GM23248 (cell line): ENCODE measurements at places on chromosomes 5 and 9. TPM values are rescaled to one million over a fixed set of nuclear protein-coding genes. Genes with fewer than 3 reads are reported as not detected.

FOXI1 gene
- total RNA-seq: not detected in 2 replicates

- no peak for DNase-seq
These were observed 104.8 kb upstream of the ERCC6L2 start for GRCh38 chr9:95770653-95771131.

DNA sequence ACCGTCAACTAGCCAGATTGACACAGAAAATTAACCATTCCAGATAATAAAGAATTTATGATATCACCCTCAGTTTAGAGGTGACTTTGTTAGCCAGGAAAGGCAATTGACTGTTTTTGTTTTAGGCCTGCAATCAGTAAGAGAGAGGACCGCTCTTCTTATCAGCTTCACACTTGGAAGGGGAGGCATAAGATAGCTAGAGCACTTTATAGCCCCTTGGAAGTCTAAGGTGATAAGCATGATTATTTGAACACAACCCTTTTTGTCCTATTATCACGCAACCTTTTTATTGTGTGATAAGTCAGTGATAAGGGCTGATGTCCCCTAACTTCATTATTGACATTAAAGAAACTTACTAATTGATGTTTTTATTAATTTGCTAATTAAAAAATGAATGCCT lies 162.6 kb upstream of the CDKN2B start:
- DNase-seq: no peak

DNA sequence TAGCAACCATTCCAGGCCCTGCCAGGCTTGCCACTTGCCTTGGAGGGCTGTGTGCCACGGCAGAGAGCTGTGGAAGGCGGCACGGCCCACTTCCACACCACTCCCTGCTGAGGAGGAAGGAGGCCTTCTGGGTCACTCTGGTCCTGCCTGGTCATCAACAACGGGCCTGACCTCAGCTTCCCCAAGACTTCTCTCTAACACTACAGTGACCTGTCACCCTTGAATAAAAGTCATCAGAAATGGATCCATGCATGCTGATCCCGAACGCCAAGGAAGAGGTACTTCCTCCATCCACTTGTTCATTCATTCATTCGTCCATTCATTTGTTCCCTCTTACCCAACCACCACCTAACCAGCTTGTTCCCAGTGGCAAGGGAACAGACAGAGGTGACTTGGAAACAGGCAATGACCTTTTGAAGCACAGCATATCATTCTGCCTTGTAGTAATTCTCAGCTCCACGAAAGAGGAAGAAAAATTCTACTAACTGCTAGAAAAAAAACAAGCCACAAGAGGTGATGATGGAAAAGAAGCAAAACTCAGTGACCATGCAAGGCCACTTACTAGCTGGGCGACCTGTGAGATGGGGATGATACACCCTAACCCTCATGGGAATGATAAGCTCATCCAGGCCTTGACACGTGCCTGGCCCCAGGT lies 58.6 kb downstream of the STK10 start:
- DNase-seq: no peak

DNA sequence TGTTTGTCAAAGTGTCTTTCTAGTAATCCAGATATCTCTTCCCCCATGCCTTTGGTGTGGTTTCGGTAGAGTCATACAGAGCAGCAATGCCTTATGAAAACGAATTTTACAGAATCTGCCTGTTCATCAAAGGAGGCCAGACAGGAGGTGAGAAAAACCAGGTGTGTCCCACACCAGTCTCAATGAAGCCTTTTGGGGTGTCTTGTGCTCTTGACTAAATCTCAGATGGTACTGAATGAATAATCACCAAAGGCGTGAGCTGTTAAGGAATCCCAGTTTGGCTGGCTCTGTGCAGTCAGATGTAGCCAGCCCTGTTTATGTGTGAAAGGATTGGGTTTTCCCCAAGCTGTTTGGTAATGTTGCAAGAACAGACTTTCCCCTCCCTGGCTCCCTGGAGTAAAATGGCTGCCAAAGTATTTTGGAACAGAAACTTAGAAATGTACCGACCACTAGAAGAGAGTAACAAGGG lies 70.8 kb upstream of the CDKN2B start:
- DNase-seq: peak; percentile 88
